Activated T-cell treated with anti-CD3 and anti-CD28 coated beads, Interleukin-2, amount 50 U/mL, for 72 hours (primary cell): ENCODE measurements at places on chromosomes 16 and 17.
A peak's percentile ranks its signal among the peaks of the same experiment; 100 is the strongest.

GRCh38 chr17:1829216-1829591, 498 bp downstream of the SMYD4 start:
- peak overlapping the region; percentile 91 for H3K4me3 ChIP-seq
- peak overlapping the region; percentile 74 for H3K27ac ChIP-seq
- H3K4me1 ChIP-seq = peaks cover 76% of the 10 kb centered on the region
- no peaks in the 10 kb centered on the region for H3K27me3 ChIP-seq

DNA sequence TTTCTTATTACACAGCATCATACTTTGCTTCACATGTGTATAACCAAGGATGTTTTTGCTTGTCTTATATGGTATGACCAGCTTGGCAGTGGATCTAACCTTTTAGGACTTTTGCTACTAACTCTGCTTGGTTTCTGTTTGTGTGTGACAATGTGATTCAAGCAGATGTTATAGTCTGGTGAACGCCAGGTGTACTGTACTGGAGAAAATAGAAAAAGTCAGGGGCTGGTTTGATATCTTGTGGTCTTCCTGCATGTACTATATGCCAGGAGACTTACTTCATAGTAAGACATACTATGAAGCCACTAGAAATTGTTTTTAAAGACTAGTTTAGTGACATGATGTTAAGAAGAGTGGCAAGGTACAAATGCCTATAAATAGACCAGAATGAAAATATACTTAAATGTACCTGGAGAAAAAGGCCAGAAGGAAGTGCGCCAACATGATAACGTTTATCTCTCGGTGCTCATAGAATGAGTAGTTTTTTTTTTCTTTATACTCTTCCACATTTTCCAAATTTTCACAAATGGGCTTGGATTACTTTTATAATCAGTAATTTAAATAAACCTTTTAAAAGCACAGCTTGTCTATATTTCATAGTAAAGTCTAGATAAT, 112.3 kb downstream of the PRKCA start:
- H3K4me1 ChIP-seq = peaks cover 79% of the 10 kb centered on the region
- peak overlapping the region; percentile 21 for H3K4me3 ChIP-seq
- peaks cover 1% of the 10 kb centered on the region for H3K36me3 ChIP-seq
- no peaks in the 10 kb centered on the region for H3K27me3 ChIP-seq
- H3K27ac ChIP-seq = peak overlapping the region; percentile 76
- no peak for DNase-seq

- peaks cover under 1% of the 10 kb centered on the region for H3K36me3 ChIP-seq
- no peaks in the 10 kb centered on the region for H3K27me3 ChIP-seq
- no peak for DNase-seq
- no peak overlapping the region for H3K4me3 ChIP-seq
- H3K4me1 ChIP-seq = peaks cover 14% of the 10 kb centered on the region
- H3K27ac ChIP-seq = no peak overlapping the region
These were observed 3.6 kb downstream of the NRN1L start for GRCh38 chr16:67888331-67888730.

DNA sequence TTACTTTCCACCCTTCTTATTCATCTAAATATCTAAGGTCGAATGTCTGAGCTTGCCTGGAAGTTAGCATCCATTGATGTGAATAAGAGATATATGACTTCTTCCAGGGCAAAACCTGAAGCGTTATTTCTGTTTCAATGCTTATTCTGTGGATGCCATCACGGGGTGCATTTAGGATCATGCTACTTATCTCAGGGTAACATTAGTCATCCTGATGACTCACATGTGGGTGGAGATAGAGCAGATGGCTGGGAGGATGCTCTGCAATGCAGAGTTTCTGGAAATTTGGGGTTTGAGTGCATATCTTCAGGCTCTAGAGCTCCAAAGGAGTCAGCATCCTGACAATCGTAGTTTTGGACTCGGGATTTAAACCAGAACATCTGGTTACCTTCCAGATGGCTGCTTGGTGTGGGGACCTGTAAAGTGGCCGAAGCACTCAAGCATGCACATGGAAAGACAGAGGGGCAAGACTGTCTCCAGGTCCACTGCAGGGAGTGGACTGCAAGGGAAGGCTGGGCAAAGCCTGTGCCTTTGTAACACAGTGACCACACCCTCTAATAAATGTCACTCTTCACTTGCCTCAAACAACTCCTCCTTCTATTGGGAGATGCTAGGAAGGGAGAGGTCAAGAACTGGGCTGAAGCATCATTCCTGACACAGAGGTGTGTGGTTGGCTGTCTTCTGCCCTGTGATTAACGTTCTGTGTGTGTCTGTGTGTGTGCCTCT, 175.2 kb upstream of the SALL1 start:
- no peak overlapping the region for H3K27ac ChIP-seq
- no peaks in the 10 kb centered on the region for H3K36me3 ChIP-seq
- H3K4me3 ChIP-seq = no peak overlapping the region
- H3K27me3 ChIP-seq = no peaks in the 10 kb centered on the region

GRCh38 chr16:57518922-57519321, 17.4 kb downstream of the CCDC102A start:
- no peaks in the 10 kb centered on the region for H3K27me3 ChIP-seq
- no peak for DNase-seq
- no peaks in the 10 kb centered on the region for H3K4me1 ChIP-seq
- no peak overlapping the region for H3K4me3 ChIP-seq
- H3K36me3 ChIP-seq = no peaks in the 10 kb centered on the region

- H3K4me1 ChIP-seq = peaks cover 30% of the 10 kb centered on the region
- H3K27me3 ChIP-seq = peaks cover 22% of the 10 kb centered on the region
- H3K4me3 ChIP-seq = peak overlapping the region; percentile 87
- no peaks in the 10 kb centered on the region for H3K36me3 ChIP-seq
- no peak overlapping the region for H3K27ac ChIP-seq
- peak; percentile 36 for DNase-seq
These were observed 230.9 kb downstream of the MRTFB start for GRCh38 chr16:14302031-14302398.

DNA sequence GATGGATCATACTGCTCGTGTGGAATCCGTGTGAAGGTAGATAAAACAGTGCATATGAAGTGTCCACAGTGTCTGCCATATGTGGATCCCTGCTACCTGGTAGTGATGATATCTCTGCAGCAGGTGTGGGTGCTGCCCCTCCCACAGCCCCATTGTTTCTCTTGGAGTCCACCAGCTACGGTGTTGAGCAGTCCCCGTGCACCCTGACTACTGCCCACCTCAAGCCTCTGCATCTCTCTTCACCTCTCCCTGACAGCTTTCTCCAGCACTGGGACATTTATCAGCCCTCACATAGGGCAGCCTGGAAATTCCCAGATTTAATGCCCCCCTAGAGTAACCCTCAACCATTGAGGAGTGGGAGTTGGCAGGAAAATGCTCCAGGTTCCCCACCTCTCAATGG, 244.7 kb downstream of the IRF8 start:
- no peak overlapping the region for H3K27ac ChIP-seq
- no peak overlapping the region for H3K4me3 ChIP-seq
- peaks cover 12% of the 10 kb centered on the region for H3K27me3 ChIP-seq
- no peaks in the 10 kb centered on the region for H3K36me3 ChIP-seq

GRCh38 chr16:88498576-88499208, 45.6 kb downstream of the ZFPM1 start:
- H3K4me3 ChIP-seq = no peak overlapping the region
- no peak for DNase-seq
- H3K4me1 ChIP-seq = no peaks in the 10 kb centered on the region
- no peaks in the 10 kb centered on the region for H3K36me3 ChIP-seq

- no peak for DNase-seq
- H3K4me3 ChIP-seq = no peak overlapping the region
- peaks cover 45% of the 10 kb centered on the region for H3K4me1 ChIP-seq
- H3K27ac ChIP-seq = no peak overlapping the region
- H3K36me3 ChIP-seq = no peaks in the 10 kb centered on the region
These were observed 5.1 kb upstream of the SLC16A5 start for GRCh38 chr17:75082683-75083082.
